CD4-positive, alpha-beta memory T cell (primary cell): ENCODE measurements at places on chromosomes 3 and 15.

DNA sequence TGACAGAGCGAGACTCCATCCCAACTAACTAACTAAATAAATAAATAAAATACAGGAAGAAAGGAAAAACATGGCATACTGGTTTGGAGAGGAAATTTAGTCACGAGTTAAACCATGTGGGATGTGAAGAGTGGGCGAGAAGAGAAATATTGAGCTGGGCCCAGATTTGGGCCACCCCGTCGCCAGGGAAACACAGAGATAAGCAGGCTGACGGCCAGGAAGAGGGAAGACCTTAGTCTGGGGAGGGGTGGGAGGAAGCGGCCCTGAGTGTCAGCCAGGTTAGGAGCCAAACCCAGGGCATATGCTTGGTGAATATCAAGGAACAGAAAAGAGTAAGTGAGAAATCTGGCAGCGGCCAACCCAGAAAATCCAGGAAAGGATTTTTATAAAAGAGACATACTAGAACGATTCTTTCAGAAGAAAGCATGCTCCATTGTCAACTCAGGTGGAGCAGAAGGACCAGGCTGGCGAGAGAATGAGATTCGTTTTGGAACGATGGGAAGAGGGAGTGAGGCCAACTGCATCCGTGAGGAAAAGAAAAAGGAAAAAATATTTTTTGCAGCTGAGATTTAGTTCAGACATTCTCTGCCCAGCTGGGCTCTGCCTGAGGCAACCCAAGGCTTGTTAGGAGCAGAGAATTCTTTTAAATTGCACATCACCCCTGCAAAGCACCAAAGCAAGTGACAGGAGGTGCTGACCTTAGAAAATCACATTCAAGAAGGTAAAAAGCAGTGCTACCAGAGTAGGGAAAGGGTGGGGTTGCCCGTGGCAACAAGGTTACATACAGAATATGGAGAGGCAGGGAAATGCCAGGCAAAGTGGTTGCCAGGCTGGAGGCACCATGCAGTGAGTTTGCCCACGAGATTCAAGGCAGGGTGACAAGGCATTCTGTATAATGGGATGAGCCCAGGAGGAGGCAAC, 59.3 kb upstream of the RAD18 start:
- no peak for DNase-seq

DNA sequence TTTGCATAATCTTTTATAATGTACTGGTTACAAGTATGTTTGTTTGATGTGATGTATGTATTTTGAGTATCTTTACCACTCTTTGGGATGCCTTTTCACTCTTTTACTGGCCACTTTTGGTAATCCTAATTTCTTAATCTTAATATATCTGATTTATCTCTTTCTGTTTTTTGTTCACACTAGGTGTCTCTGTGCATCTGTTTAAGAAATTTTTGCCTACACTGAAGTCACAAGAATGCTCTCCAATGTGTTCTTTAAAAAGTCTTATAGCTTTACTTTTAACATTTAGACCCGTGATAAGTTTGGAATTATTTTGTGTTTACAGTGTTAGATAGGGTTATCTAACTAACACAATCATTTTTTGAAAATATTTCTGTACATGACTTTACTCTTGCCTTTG, 659.1 kb downstream of the SI start:
- no peak for DNase-seq

DNA sequence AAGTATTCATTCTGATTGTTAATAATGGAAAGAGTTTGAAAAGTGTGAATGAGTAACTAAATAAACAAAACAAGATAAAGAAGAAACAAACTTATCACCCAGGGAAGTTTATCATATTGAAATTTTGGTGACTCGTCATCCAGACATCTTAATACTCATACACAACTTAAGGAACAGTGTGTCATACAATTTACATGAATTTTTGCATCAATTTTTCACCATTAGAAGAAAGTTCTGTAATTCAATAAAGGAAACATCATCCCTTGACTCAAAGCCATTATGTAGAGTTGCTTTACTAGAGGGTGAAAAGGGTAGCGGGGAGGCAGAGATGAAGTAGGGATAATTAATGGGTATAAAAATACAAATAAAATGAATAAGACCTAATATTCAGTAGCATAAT, 536.2 kb downstream of the GRM7 start:
- no peak for DNase-seq

- peak; percentile 9 for DNase-seq
Observed at GRCh38 chr15:43253431-43254403, 13.0 kb downstream of the TGM5 start.

GRCh38 chr3:195566797-195567196, 16.9 kb downstream of the APOD start:
- DNase-seq, result no peak

DNA sequence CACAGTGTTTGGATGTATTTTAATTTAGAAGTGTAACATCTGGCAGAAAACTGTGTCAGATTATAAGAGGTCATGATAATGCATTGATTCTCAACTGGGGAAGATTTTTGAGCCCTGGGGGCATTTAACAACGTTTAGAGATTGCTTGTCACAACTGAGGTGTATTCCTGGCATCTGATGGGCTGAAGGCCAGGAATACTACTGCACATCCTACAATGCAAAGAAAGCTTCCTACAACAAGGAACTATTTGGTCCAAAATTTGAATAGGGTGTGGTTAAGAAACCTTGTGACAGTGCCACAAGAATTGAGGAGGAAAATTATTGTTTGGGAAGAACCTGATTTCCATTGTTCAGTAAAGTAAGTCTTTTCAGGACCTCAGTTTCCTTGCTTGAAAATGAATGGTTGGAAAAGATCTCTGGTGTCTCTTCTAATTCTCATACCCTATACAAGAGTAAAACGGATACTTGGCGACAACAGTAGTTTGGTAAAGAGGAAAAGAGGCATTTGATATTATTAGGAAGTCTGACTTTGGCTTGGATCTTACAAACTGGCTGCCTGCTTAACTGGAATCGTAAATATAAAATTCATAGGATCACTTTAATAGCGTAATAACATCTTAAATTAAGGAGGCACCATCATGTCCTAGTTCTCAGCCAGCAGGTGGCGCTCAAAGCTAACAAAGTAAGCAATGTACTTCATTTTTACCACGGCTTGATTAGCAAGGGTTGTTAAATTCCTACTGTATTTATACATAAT, 4.3 kb downstream of the DAZL start:
- DNase-seq, result peak; percentile 72

DNA sequence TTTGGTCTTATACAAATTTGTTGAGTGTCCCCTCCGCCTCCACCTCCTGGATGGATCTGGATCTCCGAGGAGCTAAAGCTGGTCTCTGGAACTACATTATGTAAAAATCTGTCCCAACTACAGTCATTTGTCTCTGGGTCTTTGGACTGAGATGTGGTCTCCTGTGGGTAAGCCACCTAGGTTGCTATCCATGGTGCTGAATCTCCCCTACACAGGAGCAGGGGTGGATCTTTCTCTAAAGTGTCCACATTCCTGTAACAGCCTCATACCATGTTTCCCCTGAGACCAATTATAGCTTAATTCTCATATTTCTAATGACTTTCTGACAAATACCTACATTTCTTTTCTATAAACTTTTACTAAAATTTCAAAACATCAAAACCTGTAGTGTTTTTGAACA, 625.8 kb downstream of the TAFA4 start:
- DNase-seq, result peak; percentile 18

- DNase-seq, result no peak
Observed at GRCh38 chr3:114632757-114633424, 339.1 kb downstream of the TIGIT start.

- no peak for DNase-seq
Observed at GRCh38 chr3:69320871-69321271, 65.0 kb downstream of the FRMD4B start.

GRCh38 chr3:42519568-42519962, 17.1 kb downstream of the VIPR1 start:
- no peak for DNase-seq

- DNase-seq, result no peak
Observed at GRCh38 chr3:48798998-48799397, 48.7 kb downstream of the PRKAR2A start.

DNA sequence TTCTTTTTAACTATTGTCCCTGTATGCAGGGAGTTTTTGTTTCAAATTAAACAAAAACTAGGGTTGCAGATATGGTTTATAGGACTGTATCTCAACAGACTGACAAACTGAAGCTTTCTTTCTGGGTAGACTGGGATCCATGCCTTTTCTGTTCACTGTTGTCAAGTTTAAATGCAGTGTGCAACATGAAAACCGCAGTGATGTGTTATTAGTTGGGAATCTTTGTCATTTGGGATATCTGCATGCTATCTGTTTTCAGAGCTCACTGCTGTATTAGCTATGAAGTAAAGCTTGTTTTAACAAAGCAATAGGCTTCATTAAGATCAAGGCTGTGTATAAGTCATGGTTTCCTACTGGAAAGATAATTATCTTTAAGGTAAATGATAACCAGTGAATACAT, 21.4 kb upstream of the MCF2L2 start:
- no peak for DNase-seq

DNA sequence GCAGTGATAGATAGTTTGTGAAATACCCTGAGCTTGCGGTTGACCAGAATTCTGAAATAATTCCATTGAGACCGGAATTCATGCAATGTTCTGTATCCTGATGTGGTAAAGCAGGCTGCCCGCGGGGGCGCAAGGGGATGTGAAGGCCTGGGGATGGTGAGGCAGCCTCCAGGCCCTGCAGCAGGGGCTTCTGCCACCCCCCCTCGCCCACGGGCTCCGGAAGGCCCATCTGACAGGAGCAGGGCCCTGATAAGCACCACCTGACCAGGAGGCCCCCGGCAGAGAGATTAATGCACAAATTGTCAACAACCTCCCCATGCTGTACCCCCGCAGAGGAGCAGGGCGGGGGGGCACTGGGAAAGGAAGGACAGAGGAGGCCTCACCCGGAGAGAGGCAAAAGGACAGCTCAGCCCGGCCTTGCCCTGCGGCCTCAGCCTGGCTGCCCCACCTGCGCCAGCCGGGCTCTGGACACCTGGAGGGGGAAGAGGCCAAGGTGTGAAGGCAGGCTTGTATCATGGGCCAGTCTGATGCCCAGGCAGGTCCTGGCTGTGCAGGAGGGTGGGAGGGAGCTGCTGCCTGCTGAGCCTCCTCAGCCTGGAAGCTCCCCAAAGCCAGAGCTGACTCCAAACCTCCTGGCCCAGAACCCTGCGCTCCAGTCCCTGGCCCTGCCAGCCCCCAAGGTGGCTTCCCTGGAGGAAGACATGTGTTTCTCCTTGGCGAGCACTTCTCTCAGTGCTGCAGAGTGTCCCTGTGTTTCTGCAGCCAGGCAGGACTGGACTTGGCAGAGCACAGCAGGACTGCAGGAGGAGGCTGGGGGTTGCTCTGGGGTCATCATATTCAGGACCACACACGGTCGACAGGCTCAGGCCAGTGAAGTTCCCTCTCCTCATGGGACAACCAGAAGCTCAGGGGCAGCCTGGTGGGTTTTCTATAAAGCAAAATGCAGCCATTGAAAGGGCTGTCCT, 46.5 kb downstream of the RPN1 start:
- no peak for DNase-seq
